ENCODE measurements at places on chromosomes 1 and 21.
A peak's percentile ranks its signal among the peaks of the same experiment; 100 is the strongest.

GRCh38 chr1:109975718-109976117, 8.8 kb upstream of the AHCYL1 start:
- peak; percentile 73 for DNase-seq

GRCh38 chr1:34780528-34780927, 486 bp upstream of the GJB3 start:
- DNase-seq: no peak

- DNase-seq: no peak
Measured at GRCh38 chr1:164223378-164223777, 335.6 kb upstream of the PBX1 start.

DNA sequence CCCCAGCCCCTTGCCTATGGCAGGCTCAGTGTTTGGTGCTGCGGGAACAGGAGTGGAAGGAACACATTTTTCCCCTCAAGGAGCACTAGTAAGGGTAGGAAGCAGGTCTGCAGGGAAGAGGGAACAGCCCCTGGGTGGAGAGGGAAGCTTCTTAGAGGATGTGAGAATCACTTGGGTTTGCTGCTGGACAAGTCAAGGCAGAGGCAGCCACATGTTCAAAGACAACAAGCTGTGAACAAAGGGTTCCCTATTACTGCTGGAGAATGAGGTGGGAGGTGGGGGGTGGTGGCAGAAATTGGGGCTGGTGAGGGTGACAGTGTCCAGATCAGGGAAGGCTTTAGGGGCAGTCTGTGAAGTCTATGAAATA, 24.8 kb upstream of the CITED4 start:
- no peak for DNase-seq

GRCh38 chr1:50949286-50949982, 10.6 kb downstream of the FAF1 start:
- DNase-seq: no peak

DNA sequence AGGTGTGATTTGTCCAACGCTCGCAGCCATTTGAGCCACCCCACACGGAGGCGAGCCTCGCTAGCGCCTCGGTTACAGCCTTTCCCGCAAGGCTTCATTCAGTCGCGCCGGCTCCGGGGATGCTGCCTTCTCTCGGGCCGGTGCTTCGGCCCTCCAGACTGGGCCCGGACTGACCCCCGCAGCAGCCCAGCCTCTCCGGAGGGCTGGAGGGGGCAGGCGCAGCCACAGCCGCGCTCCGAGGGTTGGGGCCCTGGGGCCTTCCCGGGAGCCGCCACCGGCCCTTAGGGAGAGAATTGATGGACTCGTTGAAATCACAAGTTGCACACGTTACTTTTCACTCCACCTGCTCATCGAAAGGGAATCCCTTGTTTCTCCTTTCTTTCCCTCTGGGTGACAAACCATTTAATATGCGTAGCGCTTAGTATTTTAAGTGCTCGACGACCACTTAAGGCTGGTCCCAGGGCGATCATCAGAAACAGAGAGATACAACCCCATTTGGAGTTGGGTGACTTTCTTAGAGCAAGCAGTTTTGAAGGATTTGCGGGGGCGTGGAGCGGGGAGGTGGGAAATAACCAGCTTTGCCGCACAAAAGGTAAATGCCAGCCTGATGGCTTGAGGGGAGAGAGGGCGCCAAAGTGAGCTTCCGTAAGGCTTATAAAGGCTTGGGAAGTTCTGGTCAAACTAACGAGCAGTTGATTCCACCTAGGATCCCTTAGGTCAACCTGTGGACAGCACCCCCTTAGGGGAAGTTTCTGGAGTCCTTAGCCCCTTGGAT, 24.6 kb upstream of the ENAH start:
- DNase-seq: no peak

GRCh38 chr1:54268762-54269297, 68.9 kb downstream of the MRPL37 start:
- DNase-seq: no peak

DNA sequence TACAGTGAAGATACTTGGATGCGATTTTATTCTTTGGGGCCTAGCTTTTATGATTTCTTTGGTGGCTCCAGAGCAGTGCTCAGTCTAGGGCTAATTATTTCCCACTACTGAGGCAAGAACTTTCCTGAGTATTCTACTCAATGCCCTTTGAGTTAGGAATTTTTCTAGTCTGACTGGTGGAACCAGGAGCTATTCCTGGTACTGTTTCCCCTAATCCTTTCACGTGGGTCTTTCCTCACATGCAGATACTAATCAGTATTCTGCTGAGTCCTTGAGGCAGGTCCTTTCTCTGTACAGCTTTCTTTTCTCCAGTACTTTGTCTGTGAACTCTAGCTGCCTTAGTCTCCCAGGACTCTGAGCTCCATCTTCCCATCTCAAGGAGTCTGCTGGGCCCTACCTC, 76.7 kb downstream of the TRIM11 start:
- DNase-seq: no peak

GRCh38 chr21:21394064-21394463, 395.9 kb downstream of the NCAM2 start:
- no peak for DNase-seq

Data from muscle of back (tissue), 13 donors.